ENCODE measurements at places on chromosomes 5 and 9.
A peak's percentile ranks its signal among the peaks of the same experiment; 100 is the strongest.

DNA sequence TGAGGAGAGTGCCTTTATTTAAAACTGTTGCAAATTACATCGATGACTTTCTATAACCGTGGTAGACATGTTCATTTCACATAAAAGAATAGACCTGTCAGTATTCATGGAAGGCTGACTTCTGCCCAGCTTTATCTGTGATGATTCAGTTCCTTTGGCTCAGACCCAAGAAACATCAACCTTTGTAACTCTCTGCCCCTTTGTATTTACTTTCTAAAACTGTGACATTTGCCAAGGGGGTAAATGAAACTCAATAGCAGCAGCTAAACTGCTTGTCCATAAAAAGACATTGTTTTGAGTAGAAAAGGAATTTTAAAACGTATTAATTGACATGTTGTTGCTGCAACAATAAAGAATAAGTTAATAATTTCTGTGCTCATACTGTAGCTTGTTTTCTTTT is 137.8 kb upstream of the ANKH start:
- DNase-seq, result peak; percentile 74

- no peak for DNase-seq
Measured at GRCh38 chr9:89576404-89576839, 28.4 kb upstream of the GADD45G start.

DNA sequence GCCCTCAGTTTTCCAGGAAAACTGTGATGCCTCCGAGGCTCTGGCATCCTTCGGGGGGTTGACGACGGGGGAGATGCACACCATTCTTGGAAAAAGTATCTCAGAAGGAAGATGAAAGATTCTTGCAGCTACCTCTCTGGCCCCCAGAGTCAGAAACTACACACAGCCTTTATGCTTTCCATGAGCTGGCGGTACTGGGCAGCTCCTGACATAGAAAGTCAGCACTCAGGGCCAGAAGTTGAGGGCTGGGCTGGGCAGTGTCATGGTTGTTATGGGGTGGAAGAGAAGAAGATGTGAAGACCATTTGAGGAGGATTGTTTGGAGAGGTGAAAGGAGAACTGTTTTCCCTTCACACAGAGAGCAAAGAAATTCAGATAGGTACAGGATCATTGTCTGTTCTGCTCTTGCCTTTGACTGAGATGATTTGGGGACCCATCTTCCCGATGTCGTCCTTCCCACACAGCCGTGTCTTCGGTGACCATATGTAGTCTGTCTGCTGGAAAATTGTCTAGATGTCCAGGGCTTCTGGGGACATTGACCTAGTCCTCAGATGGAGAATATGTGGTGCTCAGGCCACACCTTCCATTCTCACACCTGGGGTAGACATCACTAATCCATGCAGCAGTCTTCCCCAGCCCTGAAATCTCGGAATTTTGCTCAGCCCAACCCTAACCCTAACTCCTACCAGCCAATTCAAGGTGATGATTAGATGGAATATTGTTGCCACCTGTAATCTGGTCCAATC is 237.1 kb downstream of the CACNA1B start:
- DNase-seq, result no peak

GRCh38 chr5:140140435-140140834 is 14.7 kb downstream of the IGIP start:
- no peak for DNase-seq

- DNase-seq, result no peak
Measured at GRCh38 chr9:127862075-127863011, 7.9 kb upstream of the ENG start.

DNA sequence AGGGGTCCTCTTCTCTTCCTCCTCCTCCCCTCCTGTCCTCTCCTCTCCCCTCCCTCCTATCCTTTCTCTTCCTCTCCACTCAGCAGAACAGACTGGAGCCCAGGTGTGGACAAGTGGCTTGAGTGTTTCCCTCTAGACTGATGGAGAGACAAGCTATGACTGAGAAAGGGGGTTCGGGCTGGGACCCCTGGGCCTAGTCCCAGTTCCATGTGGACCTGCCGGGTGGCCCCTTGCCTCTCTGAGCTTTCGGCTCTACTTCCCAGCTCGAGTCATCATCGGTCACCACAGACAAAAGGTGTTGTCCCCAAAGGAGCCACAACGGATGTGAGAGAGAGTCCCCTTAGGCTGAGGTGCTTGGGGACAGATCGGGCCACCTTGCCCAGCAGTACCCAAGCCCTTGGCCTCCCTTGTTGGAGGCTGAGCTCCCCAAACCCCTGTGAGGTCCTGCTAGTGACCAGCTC is 3.4 kb upstream of the RXRA start:
- no peak for DNase-seq

- no peak for DNase-seq
Measured at GRCh38 chr5:178113841-178114324, 551 bp downstream of the N4BP3 start.

DNA sequence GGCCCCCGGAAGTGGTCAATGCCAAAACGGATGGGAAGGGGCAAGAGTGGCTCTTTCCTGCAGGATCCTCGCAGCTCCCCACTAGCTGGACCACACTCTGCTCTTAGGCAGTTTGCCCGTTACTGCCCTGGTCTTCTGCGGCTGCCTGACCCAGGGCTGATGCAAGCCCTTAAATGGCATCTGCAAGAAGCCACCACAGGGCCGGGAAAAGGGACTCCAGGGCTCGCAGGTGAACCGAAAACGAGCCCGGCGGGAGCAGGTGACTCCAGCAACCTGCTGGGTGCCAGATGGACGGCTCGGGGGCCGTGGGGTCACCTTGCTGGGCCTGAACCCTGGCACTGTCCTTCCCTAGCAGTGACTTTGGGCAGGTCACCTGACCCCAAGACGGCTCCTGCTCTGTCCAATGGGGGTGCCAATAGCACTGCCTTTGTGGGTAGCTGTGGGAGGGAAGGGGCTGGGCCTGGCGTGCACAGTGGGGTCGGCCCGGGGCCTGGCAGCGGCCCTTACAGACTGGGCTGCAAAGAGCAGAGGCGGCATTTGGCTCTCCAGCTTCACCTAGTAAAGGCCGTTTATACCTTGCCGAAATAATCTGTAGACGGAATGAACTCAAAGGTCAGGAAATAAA is 1.3 kb downstream of the TMEM250 start:
- DNase-seq, result no peak

DNA sequence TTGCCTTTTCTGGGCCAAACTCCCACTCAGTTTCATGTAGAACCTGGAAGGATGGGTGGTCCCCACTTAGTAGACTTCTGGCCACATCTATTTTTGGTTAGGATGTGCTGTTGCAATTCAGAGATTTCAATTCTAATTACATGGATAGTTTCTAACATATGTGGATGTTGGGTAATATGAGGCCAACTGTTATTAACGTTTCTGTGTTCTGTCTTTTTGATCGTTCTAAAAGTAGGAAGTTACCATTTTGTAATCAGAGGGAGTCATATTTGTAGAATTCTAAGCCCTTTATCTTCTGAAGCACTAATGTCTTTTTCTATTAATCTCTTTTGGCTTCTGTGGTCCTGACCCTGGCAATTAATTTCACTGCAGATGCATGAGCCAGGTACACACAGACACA is 141.6 kb upstream of the SPEF2 start:
- no peak for DNase-seq

DNA sequence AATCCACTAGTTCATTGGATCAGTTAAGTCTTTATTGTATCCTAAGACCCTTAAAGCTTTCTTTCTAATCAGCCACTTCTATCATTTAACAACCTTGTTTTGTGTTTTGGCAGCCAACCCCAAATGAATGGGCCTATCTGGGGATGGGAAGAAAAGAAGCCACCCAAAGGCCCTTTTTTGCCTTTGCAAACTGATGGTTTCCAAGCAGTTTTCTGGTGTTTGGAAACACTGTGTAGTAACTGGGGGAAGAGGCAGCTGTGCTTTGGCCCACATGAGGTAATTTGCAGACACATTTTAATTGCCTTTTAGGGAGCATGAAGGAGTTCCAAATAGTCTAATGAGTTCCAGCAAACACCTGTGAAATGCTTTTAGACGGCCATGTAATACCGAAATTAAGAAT is 1751.3 kb upstream of the WWC1 start:
- no peak for DNase-seq

DNA sequence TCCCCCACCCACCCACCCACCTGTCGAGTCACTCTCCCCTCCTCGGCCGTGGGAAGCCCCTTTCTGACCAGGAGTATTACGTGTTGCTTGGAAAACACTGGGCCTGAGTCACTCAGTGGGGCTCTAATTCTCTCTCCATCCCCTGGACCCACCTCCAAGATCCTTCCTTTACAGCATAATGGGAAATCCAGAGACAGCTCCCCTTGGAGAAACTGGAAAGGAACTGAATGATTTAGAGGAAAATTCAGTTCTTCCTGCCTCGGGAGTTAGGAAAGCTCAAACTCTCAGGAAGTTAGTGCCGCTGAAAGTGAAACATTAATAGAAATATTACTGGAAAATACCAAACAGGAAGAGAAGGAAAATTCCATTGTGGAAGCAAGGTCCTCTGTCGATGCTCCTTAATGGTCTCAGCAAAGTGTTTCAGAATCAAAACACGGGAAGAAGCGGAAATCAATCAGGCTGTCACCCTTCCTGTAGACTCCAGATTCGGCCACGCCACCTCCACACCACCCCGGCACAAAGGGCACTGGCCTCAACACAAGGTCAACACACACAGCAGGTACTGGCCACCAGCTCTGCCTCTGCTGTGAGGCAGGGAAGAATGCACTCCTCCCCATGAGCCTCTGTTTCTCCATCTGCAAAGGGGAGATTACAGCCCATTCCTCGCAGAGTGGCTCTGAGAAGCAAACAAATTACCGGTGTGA is 9.6 kb downstream of the SHB start:
- no peak for DNase-seq

DNA sequence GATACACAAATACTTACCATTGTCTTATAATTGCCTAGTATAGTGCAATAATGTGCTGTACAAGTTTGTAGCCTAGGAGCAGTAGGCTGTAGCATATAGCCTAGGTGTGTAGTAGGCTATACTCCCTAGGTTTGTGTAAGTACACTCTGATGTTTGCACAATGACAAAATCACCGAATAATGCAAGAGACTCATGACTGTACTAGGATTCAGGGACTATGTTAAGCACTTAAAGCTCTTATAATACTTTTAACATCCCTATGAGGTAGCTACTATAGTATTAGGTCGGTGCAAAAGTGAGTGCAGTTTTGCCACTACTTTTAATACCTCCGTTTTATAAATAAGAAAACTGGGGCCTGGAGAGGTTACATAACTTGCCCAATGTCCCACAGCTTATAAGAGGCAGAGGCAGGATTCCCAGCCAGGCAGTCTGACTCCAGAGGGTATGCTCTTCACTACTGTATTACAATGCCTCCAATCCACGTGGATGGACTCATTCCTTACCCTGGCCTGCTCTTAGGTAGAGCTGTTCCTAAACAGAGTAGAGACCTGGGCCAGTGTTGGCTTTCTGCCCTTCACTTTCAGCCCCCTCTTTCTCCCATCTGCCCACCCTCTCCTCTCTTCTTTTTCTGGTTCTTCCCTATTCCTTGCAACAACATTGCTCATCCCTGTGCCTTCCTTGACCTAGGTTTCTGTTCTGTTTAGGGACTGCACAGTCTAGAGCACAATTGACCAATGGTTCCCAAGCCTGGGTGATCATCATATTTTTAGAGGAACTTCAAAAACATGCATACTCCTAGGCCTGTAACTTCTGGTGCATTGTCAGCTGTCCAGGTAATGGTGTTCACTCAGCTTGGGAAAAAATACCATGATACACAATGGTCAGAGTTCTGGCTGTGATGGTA is 114.0 kb downstream of the CARTPT start:
- DNase-seq, result no peak

GRCh38 chr5:77407152-77407551 is 85.0 kb downstream of the WDR41 start:
- DNase-seq, result no peak

DNA sequence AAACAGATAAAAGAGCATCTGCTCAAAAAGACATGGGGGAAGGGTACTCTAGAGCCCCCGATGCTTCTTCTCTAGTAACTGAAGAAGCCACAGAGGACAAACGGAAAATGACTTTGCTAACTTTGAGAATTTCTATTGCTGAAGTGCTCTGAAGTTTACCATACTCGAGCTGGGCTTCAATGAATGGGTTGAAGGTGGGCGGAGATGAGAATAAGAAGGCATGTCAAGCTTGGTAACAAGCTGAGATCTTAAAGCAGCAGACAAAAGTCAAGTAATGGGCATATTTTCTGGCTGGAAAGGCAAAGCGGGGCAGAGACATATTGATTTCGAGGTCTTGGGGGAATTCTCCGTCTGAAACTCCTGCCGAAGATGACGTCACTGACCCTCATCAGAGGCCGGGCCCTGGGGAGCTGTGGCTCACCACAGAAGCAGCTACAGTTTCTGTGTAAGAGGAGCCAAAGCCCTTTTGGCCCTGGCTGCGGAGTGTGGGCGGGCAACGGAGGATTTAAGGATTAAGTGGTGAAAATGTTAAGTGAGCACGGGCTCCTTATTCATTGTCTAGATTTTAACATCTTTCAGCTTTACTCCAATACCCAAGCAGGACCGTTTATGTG is 115.8 kb upstream of the SLIT3 start:
- DNase-seq, result peak; percentile 50

- no peak for DNase-seq
Measured at GRCh38 chr9:3793971-3794383, 268.2 kb upstream of the RFX3 start.

GRCh38 chr5:83983852-83984251 is 263.2 kb upstream of the HAPLN1 start:
- DNase-seq, result no peak

- DNase-seq, result no peak
Measured at GRCh38 chr5:93433422-93433821, 147.6 kb downstream of the NR2F1-AS1 start.

DNA sequence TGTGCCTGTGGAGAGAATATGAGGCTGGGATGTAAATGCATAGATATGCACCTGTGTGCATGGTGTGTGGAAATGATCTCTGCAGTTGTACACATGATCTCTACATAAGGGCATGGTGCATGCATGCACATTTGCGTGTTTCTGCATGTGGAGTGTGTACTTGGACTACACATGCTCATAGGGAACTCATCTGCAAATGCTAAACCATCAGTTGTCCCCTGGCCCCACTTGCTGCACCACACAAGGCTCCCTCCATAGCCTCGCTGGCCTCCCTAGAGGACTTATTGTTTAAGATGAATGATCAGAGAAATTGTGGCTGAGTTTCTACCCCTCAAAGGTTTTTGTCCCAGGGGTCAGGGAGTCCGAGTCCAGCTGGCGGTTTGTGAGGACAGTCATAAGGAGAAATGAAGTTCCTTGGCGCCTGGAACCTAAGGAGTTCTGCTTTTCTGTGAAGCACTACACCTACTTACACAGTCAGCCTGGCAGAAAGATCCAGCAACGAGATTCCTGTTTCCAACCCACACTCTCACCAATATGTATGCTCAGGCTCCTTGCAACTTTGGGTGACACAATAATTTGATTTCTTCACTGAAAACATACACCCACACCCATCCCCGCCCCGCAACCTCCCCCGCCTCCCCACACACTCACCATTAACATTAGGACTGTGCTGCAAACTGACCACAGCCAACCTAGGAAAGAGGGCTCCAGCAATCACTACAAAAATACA is 79.9 kb upstream of the CPEB4 start:
- no peak for DNase-seq

GRCh38 chr9:119227422-119227821 is 141.8 kb downstream of the BRINP1 start:
- no peak for DNase-seq

GRCh38 chr5:6684075-6684474 is 29.2 kb upstream of the TENT4A start:
- no peak for DNase-seq

- DNase-seq, result no peak
Measured at GRCh38 chr5:179680780-179681401, at the start of gene CBY3. TSS of gene CBY3 (minus strand) at chr5:179681034. CDS start at chr5:179680918, 116 bp downstream.

Measured in brain pericyte (primary cell).